ENCODE measurements at places on chromosomes 13 and 19. TPM values are rescaled to one million over a fixed set of nuclear protein-coding genes. Genes with fewer than 3 reads are reported as not detected.

FAM174C gene
- polyA plus RNA-seq: 27.6 TPM

ANGPTL8 gene
- polyA plus RNA-seq: not detected

- no peak overlapping the region for H3K27ac ChIP-seq
- no peaks in the 10 kb centered on the region for H3K36me3 ChIP-seq
- DNase-seq: no peak
- no peak overlapping the region for H3K4me3 ChIP-seq
- no peaks in the 10 kb centered on the region for H3K27me3 ChIP-seq
- H3K4me1 ChIP-seq: no peaks in the 10 kb centered on the region
These were observed 222.1 kb upstream of the OBI1 start for GRCh38 chr13:78881054-78881453.

DNA sequence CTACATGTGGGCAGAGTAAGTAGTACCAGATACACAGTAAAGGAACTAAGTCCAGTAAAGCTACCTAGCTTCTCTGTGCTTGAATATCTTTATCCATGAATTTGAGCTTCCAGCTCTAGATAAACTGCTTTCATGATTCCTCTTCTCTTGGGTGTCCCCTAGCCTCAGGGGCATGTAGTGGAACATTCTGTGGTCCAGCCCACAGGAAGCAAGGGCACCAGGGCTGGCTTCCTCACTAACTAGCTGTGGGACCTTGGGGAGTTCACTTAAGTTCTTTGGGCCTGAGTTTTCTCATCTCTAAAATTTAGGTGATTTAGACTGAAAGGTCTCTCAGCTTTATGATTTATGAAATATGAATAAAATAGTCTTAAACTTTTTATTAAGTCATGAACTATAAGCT, 185.7 kb downstream of the KATNAL1 start:
- no peak for DNase-seq
- H3K4me3 ChIP-seq: no peak overlapping the region

Measured in keratinocyte (primary cell).